ENCODE measurements at places on chromosomes 5 and 9. TPM values are rescaled to one million over a fixed set of nuclear protein-coding genes. Genes with fewer than 3 reads are reported as not detected.

DNA sequence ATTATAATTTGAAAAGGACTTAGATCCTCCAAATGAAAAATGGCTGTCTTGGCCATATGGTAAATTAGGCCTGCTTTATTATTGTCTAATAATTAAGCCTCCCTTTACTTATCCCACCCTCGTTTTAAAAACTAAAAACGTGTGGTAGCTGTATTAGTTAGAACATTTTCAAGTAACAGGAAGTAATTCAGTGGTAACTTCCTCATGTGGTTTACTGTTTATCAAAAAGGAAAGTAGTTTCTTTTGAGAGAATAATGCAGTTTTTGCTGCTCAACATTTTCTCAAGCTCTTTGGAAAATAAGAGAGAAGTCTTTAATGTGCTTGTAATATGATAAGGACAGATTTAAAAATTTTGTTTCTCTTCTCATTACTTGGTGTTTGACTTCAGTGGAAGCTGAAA, 26.0 kb downstream of the ZCCHC7 start:
- H3K4me3 ChIP-seq: peak overlapping the region; percentile 52
- H3K27me3 ChIP-seq: no peaks in the 10 kb centered on the region
- no peak for DNase-seq
- peaks cover 31% of the 10 kb centered on the region for H3K4me1 ChIP-seq
- H3K27ac ChIP-seq: peak overlapping the region; percentile 86

DNA sequence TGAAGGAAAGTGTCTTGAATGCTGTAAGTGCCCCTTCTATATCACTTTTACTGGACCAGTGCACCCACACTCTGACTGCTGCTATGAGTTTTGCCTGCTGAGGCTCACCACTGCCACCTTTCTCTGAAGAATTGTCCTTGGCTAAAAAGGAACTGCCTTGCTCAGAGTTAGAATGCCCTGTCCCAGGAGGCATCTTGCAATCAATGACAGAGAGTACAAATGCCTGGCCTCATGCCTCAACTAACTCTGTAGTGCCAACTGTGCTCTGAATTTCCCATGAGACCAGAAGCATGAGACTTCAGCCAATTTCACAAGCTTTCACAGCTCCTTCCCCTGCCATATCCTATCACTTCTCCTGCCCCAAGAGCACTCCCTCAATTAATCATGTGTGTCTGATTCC, 569.7 kb downstream of the ZNF608 start:
- no peak overlapping the region for H3K27ac ChIP-seq
- no peak for DNase-seq
- no peak overlapping the region for H3K4me3 ChIP-seq
- H3K27me3 ChIP-seq: no peaks in the 10 kb centered on the region

DNA sequence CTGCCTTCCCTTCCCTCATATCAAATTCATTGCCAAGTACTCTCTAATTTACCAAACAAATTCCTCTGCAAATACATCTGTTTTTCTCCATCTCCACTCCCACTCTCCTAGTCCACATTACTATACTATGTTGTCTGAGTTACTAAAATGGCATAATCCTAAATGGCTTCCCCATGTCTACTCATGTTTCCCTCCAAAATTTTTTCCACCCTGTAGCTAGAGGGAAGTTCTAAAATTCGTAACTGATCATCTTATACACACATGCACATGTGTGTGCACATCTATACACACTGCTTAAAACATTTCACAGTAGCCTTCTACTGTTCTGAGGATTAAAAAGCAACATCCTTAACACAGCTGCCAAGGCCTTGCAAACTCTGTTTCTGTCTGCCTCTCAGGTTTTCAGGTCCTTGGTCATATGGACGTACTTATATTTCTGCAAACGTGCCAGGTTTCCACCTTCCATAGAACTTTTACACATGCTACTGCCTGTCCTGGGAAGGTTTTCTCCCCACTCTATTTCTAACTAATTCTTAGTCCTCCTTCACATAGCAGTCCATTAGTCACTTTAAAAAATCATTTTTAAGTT, 140.6 kb downstream of the LURAP1L start:
- no peaks in the 10 kb centered on the region for H3K27me3 ChIP-seq
- DNase-seq: no peak
- H3K36me3 ChIP-seq: no peaks in the 10 kb centered on the region
- H3K27ac ChIP-seq: no peak overlapping the region

TAF11L10 gene
- not detected for total RNA-seq

MEIKIN gene
- total RNA-seq: 0.93 TPM

FBXL7 gene
- total RNA-seq: not detected
